ENCODE measurements at places on chromosomes 7 and 10. TPM values are rescaled to one million over a fixed set of nuclear protein-coding genes. Genes with fewer than 3 reads are reported as not detected.

ZNF736 gene
- total RNA-seq, result 6.0 TPM

OPN1SW gene
- total RNA-seq, result not detected

ACHE gene
- 7.8 TPM for total RNA-seq

AKR1C8 gene
- total RNA-seq, result not detected

VWDE gene
- not detected for total RNA-seq

OR13A1 gene
- total RNA-seq, result not detected

DNA sequence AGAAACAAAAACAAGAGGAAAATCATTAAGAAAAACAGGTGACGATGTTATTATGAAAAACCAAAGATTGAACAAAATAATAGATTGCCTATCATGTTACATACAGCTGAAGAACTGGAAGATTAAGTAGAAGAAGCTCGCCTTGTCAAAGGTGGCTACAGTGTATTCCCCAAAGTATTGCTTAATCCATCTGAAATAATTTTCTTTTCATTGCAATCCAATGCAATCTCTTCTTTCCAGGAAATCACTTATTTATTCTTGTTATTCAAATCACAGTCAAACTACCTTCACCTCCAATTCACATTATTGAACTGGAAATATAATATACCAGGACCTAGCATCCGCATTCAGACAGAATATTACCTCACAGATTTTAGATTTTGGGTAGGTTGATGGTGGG, 235.9 kb downstream of the AHR start:
- no peak for DNase-seq

- no peak for DNase-seq
Measured at GRCh38 chr10:74056050-74056818, 58.3 kb downstream of the VCL start.

- no peak for DNase-seq
Measured at GRCh38 chr7:90727412-90727811, 131.3 kb downstream of the CDK14 start.

DNA sequence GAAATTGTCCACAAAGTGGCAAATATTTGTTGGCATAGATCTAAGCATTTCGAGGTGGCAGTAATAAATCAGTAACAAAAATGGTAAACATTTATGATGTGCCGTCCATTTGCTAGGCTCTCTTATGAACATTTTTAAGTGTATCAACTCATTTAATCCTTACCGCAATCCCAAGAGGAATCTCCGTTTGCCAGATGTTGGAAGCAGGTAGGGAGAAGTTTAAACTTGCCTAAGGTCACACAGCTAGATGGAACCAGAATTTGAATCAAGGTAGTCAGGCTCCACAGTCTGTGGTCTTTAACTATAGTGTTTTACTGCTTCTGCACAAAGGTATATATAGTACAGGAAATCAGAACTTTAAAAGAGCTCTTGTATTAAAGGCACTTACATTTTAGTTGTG, 2.6 kb downstream of the MKLN1 start:
- DNase-seq, result no peak

DNA sequence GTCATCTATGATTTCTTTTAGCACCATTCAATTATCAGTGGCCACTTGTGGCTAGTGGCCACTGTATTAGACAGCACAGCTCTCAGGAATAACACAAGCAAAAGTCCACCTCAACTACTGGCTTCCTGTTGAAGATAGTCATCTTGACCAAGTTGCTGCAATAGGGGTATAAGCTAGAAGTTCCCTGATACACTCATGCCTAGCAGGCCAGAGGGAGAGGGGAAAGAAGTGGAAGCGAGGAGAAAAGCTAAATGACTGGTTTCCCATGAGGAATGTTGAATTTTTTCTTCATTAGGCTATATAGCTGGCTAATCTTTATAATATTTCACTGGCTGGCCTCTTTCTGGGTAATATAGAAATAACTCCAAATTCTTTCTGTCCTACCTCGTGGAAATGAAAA, 327.5 kb upstream of the MEOX2 start:
- DNase-seq, result no peak

DNA sequence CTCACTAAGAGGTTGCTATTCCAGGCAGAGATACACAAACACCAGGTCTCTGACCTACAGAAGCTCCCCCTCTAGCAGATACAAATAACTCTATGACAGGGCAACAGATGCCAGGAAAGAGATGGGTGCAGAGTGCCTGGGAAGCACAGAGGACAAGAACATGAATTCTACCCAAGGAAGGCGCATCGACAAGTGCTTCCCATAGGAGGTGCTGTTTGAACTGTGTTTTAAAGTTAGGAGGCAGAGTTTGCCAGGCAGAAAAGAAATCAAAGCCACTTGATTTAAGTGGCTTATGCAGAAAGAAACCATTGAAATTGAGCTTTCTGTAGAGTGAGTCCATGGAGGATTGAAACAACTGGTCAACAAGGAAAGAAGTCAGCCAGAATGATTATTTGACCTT, 35.3 kb upstream of the EGR2 start:
- DNase-seq, result no peak
